Hematopoietic multipotent progenitor cell (in vitro differentiated cells): ENCODE measurements at places on chromosomes 1 and 21. TPM values are rescaled to one million over a fixed set of nuclear protein-coding genes. Genes with fewer than 3 reads are reported as not detected.

DNA sequence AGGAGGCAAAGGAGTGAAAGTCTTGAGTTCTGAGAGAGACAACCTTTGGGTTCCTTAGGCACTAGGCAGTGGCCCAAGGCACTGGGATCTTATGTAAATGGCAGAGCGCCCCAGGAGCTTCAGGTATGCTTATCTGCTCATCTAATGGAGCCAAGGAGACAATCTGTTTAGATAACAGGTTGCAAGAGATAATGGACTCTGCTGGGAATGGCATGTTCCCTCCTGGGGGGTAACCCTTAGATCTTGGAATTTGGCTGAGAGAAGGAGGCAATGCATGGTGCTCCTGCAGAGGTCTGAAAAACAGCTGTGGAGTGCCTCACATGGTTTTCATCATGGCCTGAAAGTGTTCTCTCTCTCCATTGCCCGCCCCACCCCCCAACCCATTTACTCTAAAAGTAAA lies 44.1 kb upstream of the WLS start:
- DNase-seq: no peak

DNA sequence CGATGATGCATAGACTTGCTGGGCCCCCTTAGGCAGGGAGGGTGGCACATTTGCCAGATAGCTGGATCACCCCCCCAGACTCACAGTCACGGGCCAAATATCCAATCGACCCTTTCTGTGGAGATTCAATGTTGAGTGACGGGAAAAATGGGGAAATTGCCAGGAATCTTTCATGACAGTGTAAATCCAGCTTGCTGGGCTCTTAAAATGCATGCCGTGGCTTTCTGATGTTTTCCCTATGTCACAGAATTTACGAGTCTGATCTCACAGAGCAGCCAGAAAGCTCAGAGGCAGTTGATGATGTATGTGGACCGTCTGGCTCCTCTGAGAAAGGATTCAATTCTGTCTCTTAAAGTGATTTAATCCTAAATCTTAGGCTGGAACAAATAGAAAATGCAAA lies 150.1 kb upstream of the ZNF644 start:
- DNase-seq: no peak

DNA sequence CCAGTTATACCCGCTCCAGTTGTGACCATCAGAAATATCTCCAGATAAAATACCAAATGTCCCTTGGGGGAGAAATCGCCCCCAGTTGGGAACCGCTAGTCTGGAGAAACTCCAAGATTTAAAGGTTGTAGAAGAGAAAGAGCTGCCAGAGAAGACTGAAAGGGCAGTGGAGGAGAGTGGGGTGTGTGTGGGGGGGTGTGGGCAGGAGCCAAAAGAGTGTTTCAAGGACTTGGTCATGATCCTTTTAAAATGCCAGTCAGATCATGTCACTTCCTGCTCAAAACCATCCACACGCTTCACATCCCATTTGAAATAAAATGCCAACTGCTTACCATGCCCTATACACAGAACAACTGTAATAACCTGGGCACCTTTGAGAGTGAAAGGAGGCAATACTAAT lies 3.4 kb upstream of the HEYL start:
- DNase-seq: no peak

DNA sequence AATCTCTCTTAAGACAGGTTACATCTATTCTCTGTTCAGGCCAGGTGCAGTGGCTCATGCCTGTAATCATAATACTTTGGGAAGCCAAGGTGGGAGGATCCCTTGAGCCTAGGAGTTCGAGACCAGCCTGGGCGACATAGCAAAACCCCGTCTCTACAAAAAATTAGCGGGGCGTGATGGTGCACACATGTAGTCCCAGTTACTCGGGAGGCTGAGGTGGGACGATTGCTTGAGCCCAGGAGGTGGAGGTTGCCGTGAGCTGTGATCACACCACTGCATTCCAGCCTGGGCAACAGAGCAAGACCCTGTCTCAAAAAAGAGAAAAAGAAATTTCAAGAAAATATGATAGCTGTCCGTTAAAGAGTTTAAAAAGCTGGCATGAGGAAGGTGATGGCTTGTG lies 43.0 kb downstream of the UBE4B start:
- no peak for DNase-seq

The ISG20L2 gene
- 19.7 TPM for total RNA-seq

GRCh38 chr21:46622226-46622625 lies 13.2 kb upstream of the PRMT2 start:
- DNase-seq: peak; percentile 88

DNA sequence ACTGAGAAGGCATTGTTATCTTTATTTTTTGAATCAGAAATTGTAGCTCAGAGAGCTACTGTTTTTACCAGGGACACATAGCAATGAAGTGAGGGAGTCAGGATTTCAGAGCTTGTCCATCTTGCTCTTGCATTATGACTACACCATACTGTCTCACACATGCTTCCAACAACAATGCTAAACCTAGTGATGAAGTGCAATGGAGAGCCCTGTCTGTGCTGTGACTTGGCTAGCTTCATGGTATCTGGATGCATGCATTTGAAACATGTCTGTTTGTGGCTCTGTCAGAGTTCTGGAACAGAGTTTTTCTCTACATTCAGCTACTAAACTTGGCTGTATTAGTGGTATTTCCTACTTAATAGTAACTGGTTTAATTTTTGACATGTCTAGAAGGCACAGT lies 7.0 kb downstream of the PLPPR4 start:
- no peak for DNase-seq

DNA sequence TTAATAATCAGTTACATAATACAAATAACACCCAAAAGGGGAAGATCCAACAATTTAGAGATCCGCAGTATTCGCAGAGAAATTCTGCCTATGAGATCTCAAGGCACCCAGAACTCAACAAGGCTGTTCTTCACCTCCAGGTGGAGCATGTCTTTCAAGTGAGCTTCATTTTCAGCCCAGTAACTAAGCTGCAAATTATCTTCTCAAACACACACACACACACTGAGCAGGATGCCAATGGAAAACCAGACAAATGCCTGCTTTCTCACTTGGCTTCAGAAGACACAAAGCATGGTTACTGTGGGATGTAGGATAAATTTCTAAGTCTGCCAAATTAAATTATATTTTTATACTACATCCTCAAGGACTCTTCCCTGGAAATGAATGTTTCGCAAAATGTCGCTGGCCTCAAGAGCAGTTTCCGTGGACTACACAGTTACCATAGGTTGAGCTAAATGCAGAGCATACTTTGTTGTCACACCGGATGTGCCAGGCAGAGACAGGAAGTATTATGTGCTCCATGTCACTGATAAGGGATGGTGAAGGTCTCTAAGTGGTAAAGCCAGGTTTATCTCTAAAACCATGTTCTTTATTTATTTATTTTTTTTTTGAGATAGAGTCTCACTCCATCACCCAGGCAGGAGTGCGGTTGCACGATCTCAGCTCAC lies 30.3 kb downstream of the UBR4 start:
- DNase-seq: peak; percentile 95

DNA sequence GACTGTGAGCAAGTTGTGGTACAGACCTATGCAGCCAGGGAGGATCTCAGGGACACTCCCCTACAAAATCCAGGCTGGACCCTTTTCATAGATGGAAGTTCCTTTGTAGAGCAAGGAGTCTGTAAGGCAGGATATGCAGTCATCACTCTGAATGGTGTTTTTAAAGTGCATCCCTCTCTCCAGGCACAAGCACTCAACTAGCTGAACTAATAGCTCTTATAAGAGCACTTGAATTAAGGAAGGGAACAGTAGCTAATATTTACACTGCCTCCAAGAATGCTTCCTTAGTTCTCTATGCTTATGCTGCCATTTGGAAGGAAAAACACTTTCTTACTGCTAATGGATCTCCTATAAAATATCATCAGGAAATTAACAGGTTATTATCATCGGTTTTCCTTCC lies 27.0 kb upstream of the SMYD3 start:
- no peak for DNase-seq

GRCh38 chr1:7432102-7432899 lies 338.8 kb upstream of the VAMP3 start:
- DNase-seq: no peak

The PIK3R3 gene
- 3.5 TPM for total RNA-seq

The KIF2C gene
- total RNA-seq: 3.0 TPM

The SRSF10 gene
- 113 TPM for total RNA-seq

The CD5L gene
- not detected for total RNA-seq

The PRR9 gene
- not detected for total RNA-seq

The TSEN15 gene
- total RNA-seq: 26.7 TPM

- no peak for DNase-seq
Measured at GRCh38 chr1:23589585-23589986, 30.3 kb upstream of the ID3 start.

The KCNE2 gene
- total RNA-seq: not detected

DNA sequence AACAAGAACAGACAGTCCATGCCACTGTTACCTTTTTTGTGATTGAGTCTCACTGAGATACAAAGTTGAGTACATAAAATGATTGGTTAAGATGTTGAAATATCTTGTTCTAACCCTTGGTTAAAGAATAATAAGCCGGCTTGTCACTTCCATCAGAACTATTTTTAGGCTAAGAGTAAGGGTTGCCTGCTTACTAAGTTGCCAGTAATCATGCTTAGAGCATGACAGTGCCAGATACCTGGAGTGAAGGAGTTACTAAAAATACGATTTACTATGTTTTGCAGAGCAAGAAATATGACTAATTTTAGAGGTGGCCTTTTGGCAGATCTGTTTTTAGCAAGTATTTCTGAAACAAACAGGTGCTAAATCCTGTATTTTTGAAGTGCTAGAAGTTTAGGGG lies 6.0 kb downstream of the HUNK start:
- DNase-seq: no peak

GRCh38 chr1:93605812-93606512 lies 75.7 kb downstream of the BCAR3 start:
- no peak for DNase-seq

DNA sequence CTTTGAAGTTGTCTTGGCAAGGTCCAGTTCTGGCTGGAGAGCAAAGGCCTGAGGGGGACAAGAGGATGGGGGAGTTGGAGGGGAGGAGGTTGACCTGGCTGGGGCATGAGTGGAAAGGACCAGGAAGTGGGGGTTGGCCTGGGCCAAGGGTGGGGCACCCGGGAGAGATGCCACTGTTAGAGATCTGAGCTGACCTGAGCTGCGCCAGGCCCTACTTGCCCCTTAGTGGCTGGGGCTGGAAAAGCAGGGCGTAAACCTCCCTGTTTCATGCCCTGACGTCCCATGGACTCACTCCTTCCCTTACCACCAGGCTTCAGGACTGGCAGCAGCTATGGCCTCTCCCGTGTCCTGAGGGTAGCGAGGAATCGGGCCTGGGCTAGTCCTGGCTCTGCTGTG lies 16.9 kb downstream of the FAAH start:
- DNase-seq: no peak

- no peak for DNase-seq
Measured at GRCh38 chr1:225595974-225596551, 56.9 kb downstream of the ENAH start.

- DNase-seq: no peak
Measured at GRCh38 chr1:230080822-230081221, 13.8 kb downstream of the GALNT2 start.

The C1orf105 gene
- total RNA-seq: not detected

The KCNT2 gene
- total RNA-seq: 0.27 TPM
